Body of pancreas (tissue), 4 donors: ENCODE measurements at places on chromosomes 1 and 21. TPM values are rescaled to one million over a fixed set of nuclear protein-coding genes. Genes with fewer than 3 reads are reported as not detected.

OR2AK2 gene
- not detected for total RNA-seq

LORICRIN gene
- not detected for total RNA-seq

ATF3 gene
- total RNA-seq = 8.6 TPM

AGO4 gene
- total RNA-seq = 11.9 TPM

DMRTA2 gene
- total RNA-seq = not detected

- DNase-seq = peak; percentile 59
Observed at GRCh38 chr1:21534674-21535378, 25.6 kb downstream of the ALPL start.

DNA sequence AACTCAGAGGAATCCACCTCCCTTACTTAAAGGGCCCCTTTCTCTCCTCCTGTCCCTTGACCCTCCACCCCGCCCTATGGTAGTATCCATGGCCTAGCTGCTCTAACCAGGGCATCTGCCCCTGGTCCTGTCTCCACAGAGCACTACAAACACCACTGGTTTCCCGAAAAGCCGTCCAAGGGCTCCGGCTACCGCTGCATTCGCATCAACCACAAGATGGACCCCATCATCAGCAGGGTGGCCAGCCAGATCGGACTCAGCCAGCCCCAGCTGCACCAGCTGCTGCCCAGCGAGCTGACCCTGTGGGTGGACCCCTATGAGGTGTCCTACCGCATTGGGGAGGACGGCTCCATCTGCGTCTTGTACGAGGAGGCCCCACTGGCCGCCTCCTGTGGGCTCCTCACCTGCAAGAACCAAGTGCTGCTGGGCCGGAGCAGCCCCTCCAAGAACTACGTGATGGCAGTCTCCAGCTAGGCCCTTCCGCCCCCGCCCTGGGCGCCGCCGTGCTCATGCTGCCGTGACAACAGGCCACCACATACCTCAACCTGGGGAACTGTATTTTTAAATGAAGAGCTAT is 1.7 kb downstream of the BTG2 start:
- peak; percentile 51 for DNase-seq

- DNase-seq = no peak
Observed at GRCh38 chr1:119136401-119136800, 4.1 kb downstream of the WARS2 start.

- no peak for DNase-seq
Observed at GRCh38 chr1:230531103-230531502, 105.0 kb upstream of the PGBD5 start.

GRCh38 chr1:48936436-48936835 is 159.7 kb upstream of the BEND5 start:
- no peak for DNase-seq

DNA sequence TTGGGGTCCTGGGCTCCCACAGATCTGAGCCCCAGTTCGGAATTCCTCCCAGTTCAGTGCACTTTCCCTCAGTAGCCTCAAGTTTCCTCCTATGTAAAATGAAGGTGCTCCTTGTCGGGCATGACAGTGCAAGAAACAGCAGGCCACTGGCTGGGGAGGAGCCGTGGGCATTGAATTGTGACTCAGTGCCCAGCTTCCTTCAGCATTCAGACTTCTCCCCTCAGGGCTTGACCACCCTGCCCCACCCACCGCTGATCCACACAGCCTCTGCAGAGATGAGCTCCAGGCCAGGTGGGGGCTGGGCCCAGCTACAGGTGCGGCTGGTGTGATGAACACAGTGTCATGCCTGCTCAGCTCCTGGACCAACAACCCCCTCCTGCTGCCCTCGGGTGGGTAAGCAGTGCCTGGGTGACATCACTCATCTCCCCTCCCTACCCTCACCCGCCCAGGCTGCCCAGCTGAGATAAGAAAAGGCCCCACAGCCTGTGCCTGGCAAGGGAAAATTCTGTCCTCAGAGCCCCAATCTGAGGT is 4.9 kb downstream of the MOB3C start:
- DNase-seq = peak; percentile 78
